ENCODE measurements at places on chromosomes 4 and X.
A peak's percentile ranks its signal among the peaks of the same experiment; 100 is the strongest.

DNA sequence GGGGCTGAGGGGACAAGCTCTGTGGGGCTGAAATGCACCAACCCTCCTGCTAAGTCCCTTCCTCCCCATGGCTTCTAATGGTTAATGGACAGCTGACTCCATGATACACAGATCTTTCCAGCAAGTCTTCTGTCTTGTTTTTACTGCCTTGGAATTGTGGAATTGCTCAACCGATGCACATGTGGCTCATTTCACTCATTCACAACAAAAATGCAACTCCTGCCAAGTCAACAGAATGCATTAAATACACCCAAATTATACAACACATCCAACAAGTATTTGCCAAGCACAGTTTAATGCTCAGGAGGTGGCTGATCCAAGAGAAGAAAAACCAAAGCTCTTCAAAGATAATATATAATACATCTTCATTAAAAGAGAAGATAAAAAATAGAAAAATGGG is 61.9 kb upstream of the PAGE4 start:
- DNase-seq, result no peak

- no peak for DNase-seq
Measured at GRCh38 chr4:24719615-24720014, 75.8 kb upstream of the SOD3 start.

GRCh38 chr4:1045193-1045594 is 33.8 kb downstream of the FGFRL1 start:
- DNase-seq, result no peak

- DNase-seq, result no peak
Measured at GRCh38 chr4:7978489-7978888, 38.8 kb upstream of the AFAP1 start.

GRCh38 chr4:142944565-142944964 is 98.5 kb upstream of the INPP4B start:
- DNase-seq, result no peak

DNA sequence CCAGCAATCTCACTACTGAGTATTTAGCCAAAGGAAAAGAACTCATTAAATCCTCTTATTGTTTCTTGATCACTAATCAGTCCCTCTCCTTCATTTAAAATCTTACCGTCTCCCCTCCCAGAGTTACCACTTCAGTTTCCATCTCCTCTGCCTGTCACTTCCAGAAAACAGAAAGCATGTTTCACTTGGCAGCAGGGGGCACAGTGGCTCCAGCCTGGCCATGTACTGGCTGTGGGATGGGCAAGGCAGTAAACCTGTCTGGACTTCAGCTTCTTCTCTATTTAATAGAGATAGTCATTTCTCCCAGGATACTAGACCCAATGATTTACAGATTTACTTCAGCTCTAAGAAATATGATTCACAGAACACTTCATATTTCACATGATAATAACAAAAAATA is 63.2 kb downstream of the CD40LG start:
- peak; percentile 56 for DNase-seq

DNA sequence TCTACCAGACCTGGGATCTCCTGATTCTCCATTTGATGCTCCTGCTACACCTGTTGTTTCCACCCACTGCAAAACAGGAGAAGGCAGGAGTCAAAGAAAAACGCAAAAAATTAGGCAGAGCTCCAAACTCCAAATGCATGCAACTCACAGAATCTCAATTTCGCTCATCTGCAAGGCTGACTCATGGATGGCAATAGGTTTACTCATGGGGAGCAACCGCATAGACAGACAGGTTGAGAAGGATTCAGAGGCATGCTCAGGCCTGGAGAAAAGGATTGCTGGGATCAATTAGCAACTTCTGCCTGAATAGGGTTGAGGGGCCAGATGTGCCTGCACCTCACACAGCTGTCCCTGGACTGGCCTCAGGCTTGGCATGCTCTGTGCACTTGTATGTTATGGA is 231.0 kb downstream of the LDB2 start:
- peak; percentile 94 for DNase-seq

GRCh38 chr4:103011378-103012025 is 8.0 kb downstream of the SLC9B1 start:
- peak; percentile 47 for DNase-seq

- no peak for DNase-seq
Measured at GRCh38 chrX:117987373-117987772, 129.2 kb downstream of the KLHL13 start.

GRCh38 chrX:3609810-3610209 is 103.6 kb downstream of the PRKX start:
- peak; percentile 89 for DNase-seq

DNA sequence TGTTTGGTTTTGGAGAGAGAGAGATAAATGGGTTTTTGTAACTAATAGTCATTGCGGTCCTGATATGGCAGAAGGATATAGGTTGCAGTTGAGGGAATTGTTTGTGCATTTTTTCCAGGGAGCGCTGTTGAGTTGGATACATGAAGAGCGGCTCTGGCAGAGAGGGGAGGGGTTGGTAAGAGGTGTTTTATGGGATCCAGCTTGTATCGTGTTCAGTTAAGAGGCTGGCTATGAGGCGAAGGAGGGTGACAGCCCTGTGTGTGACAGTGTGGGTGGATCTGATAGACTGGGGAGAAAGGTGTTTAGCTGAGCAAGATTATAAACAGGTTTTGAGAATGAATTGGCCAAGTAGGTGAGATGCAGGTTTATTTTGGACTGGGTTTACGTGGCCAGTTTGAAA is 1.5 kb downstream of the SPANXN4 start:
- DNase-seq, result no peak

DNA sequence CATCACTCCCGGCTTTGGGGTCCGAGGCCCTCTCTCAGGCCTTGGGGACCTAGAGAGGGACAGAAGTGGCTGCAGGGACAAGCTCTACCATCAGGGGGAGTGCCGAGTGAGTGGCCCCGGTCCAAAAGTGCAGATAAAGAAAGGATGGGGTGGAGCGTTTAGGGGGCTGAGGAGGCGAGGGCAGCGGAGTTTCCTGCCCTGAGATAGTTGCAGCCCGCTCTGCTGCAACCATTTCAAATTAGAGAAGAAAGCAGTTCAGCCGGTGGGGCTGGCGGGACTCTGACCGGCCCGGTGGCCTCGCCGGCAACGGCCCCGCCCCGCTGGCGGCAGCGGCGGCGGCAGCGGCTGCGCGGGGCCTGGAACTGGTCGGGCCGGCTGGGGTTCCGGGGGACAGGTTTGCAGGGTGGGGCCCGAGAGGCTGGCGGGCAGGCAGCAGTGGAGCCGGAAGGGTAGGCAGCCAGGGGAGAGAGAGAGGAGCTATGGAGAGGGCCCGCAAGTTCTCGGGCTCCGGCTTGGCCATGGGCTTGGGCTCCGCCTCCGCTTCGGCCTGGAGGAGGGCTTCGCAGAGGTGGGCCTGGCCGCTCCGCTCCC is 7.6 kb downstream of the DLG3 start:
- peak; percentile 59 for DNase-seq

- peak; percentile 4 for DNase-seq
Measured at GRCh38 chrX:49879656-49880277, 483 bp downstream of the USP27X start.

DNA sequence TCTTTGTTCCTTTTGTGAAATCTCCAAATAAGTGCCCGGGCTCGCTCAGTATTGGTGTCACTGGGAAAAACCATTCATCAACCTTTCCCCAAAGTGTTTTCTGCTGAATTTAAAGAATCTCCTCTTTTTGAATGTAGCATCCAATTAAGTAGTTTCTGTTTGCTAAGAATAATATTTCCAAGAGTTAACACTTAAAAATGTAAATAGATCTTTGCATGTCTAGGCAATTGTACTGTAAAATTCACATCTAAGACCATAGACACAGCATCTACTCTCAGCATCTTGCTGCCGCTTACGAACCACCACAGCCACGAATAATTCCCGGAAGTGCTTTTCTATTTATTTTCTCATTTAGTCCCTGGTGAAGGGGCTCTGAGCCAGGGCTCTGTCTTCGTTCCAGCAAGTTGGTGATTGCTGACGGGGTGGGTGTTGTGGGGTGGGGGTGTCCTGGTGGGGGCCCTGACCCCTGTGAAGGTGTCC is 1.4 kb downstream of the NSG1 start:
- DNase-seq, result no peak

GRCh38 chr4:187732524-187732923 is 263.0 kb upstream of the ZFP42 start:
- peak; percentile 58 for DNase-seq

DNA sequence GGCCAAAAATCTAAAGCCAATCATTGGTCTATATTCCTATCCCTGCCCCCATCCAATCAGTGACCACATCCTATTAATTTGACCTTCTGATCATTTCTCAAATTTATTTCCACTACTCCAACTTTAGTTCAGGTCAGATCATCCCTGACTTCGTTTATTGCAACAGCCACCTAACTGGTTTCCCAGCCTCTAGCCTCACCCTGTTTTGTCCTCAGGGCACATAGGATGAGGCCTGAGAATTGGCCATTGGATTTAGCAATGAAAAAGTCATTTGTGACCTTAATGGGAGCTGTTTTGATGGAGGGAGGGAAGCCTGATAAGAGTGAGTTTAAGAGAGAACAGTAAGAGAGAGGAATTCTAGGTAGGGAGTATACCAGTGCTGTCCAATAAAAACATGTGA is 155.0 kb downstream of the AMMECR1 start:
- DNase-seq, result no peak

DNA sequence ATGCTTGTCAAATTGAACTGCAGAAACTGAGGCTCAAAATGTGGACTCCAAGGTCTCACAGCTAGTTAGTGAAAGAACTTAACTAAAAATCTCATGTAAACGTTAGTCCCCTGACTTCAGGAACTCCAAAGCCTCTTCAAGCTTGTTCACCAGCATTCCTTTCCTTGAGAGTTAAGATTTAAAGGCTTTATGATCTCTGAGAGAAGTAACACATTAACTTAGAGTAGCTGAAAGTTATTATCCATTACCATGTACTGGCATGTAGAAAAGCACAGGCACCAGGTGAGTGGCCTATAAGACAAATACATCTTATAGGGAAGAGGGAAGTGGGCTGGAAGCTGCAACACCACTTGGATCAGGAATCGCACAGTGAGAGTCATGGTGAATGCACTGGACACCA is 15.3 kb downstream of the PARM1 start:
- no peak for DNase-seq

GRCh38 chrX:10743476-10743875 is 123.1 kb upstream of the MID1 start:
- no peak for DNase-seq

DNA sequence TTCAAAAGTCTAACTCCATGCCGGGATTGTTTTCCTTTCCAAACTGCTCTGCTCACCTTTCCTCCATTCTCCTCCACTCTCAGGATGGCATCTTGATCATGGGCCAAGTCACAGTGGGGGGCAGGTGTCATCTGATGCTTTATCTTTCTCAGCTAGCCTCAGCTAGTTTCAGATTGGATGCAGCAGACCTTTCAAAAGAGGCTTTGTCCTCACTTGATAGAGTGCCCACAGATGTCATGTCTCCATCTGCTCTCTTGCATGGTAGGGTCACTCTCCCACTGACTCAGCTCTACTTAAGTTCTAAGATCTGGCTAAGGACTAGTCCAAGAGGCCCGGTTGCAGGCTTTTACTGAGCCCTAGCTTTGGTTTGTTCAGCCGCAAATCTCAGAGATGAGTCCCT is 341.8 kb upstream of the GALNT7 start:
- DNase-seq, result no peak

- DNase-seq, result peak; percentile 94
Measured at GRCh38 chr4:66572949-66573348, 902.7 kb upstream of the EPHA5 start.

GRCh38 chr4:38193236-38193863 is 233.2 kb downstream of the PTTG2 start:
- DNase-seq, result no peak

GRCh38 chrX:43493756-43494155 is 162.3 kb upstream of the MAOA start:
- no peak for DNase-seq

DNA sequence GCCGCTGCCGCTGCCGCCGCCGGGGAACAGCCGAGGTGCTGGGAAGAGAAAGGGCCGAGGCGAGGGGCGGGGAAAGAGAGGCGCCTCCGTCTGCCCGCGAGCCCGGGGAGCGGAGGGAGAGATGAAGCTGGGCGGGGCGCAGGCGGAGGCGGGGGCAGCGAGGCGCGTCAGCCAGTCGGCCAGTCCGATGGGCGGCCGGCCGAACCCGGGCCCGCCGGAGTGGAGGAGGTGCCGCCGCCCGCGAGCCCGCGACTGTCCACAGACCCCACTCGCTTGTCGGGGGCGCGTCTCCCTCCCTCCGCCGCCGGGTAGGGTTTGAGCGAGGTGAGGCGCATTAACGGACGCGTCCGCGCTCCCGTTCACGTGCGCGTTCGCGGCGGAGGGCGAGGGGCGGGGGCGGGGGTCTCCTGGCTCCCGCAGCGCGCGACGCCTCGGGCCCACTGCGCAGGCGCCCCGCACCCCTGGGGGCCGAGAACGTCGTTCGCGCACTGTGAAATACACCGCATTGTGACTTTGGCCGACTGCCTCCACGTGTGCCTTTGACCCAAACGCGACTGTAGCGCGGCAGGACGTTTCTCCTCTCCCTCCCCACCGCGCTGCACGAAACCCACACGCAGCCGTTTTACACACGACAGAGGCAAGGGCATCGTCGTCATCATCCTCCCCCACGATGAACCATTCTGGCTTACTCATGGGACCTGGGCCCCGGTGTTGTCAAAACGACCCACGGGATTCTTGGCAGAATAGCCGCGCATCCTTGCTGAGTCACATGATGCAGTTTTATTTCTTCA is at the start of gene NUDT11:
TSS of gene NUDT11 (minus strand) at position 92 of the 791 bp plus-strand sequence. CDS start 148 bp downstream, outside the sequence.
- peak; percentile 77 for DNase-seq

GRCh38 chr4:25756503-25756902 is 100.9 kb downstream of the SLC34A2 start:
- DNase-seq, result peak; percentile 29

- peak; percentile 48 for DNase-seq
Measured at GRCh38 chr4:14180983-14181601, 553.6 kb upstream of the BOD1L1 start.

Data from EH (cell line).